8988T (cell line): ENCODE measurements at places on chromosomes 1 and 21.

DNA sequence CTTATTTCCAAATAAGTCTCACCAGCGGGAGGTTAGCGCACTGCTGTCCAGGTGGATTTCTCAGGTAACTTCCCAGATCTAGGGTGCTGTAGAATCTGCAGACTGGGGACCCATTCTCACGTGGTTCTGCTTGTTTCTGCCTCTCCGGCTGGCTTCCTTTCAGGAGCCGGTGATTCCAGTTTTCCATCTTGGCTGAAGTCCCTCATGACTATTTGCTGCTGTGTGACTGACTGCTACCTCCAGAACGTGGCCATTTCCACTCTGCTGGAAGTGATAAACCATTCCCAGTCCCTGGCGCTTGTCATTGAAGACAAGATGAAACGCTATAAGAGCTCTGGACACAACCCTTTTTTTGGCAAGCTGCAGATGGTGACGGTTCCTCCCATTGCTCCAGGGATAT lies 76.0 kb downstream of the DOP1B start:
- DNase-seq, result no peak

GRCh38 chr1:60859111-60859510 lies 223.2 kb upstream of the NFIA start:
- no peak for DNase-seq

GRCh38 chr1:239250353-239251035 lies 135.9 kb upstream of the CHRM3 start:
- DNase-seq, result no peak

GRCh38 chr1:179950651-179951050 lies 4.0 kb upstream of the CEP350 start:
- DNase-seq, result no peak

DNA sequence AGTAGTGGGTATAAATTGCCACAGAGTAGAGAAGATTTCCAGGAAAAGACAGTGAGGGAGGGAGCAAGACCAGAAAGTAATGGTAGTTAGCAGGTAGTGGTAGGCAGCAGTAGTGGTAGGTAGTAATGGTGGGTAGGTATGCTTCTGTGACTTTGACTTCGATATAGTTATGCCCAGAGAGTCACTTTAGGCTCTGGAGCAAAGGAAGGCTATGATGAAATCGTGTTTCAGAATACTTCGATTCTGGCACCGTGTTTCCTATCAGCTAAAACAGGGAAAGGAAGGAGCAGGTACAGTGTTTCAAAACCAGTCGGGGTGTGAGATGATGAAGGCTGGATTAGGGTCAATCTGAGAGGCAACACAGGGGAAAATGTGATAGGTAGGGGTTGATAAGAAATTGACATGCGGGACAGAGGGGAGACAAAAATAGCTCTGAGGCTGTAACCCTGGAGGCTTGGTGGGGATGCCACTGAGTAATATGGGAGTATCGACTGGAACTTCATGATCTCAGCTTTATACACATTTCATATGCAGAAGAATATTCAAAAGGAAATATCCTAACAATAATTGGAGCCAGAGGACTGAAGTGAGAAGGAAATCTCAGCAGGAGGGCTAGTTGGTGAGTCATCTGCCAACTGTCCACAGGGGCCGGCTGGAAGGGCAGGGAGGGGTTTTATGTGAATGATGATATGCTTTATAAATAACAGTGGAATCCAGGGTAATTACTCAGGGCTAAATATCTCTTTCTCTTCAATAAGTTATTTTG lies 25.2 kb upstream of the TRIM45 start:
- DNase-seq, result no peak

GRCh38 chr21:41684381-41685245 lies 82.2 kb downstream of the RIPK4 start:
- DNase-seq, result no peak

DNA sequence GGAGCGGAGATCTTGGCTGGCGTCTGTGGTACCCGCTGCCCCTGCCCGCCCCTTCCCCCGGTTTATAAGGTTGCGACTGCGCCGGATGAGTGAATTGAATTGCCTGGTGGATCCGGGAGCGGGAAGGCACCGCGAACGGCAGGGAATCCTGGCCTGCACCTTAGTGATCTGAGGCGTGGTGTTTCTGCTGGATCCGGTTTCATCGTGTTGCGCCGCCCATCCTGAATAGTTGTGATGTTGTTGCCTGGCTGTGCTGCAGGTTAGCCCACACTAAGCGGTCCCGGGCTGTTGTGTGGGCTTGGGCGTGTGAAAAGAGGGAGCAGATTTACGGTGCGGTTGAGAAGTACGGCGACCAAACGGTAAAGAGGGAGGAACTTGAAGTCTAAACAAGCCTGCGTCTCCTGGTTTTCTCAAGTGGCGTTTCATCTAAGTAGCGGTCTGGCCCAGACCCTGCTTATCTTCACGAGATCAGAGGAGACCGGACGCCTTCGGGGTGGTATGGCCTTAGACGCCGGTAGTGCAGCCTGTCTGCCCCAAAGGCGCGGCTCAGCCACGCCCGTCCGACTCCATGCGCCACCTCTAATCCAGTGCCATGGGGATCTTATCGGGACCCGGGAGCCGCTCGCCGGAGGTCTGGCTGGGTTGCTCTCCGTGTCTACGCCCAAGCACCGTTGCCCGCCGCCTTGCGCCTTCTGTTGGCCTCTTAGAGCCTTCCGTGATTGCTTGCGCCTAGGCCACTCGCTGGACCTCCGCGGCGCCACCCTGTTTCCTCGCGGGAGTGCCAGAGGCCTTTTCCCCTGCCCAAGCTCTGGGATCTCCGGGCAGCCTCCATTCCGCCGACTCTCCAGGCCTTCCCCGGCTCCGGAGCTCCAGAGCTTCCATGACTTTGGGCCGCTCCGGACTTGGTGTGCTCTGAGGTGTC lies 87.5 kb upstream of the RHOU start:
- DNase-seq, result no peak

DNA sequence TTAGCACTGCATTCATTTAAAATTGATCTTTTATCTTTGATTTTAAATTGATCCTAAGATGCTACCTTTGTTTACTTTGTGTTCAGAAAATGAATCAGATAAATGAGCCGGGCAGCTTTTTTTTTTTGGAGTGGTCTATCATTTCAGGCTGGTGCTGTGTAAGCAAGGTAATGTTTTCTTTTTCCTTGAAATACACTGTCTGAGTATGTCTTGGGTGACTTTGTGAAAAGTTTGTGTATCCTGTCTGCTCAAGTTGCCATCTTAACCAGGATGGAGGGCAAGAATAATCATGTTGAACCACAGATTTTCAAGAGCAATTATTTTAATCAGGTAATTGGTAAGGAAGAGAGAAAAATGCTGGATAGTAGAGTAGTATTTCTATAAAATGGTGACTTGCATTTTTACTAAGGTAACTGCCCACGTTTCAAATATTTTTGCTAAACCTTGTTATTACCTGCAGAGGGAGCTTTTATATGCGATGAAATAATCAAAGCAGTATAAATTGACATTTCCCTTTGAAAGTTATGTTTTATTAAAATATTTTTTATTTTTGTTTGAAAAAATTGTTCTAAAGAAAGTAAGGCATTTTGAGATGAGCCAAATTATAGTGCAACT lies 11.1 kb downstream of the ADGRL2 start:
- no peak for DNase-seq

DNA sequence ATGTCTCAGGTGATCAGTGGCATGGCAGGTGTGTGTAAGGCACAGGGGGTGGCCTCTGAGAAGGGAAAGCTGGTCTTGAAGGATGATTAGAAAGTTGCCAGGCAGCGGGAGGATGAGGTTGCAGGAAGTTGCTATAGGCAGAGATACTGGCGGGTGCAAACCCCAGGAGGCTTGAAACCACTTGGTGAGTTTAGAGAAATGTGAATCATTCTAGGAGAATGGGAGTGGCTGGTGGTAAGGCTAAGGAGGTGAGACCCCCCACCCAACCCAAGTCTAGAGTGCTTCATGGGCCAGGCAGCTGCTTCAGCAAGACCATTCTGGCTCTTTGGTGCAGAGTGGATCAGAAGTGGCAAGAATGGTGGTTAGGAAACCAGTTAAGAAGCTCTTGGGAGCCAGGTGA lies 9.0 kb downstream of the SH2D2A start:
- DNase-seq, result no peak

DNA sequence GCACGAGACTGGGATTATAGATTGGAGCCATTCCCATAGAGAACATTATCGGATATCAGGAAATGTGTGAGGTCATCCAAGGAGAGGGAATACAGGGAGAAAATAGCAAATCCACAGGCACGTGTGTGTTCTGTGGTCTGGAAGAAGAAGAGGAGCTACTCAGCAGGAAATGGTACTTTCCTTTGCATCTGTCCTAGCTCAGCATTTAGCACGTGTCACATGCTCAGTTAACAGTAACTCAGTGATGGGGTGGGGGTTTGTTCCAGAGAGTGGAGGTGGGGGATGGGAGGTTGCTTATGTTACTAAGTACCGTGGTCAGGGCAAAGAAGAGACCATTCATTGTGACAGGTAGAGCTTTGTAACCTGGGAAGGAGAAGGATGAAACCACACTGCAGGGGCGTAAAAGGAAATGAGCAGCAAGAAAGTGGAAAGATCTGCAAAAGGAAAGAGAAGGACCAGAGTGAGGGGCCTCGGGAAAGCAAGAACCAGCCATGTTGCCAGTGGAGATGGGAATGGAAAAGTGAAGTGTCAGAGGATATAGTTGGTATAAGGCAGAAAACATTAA lies 100.4 kb downstream of the ATP5PO start:
- no peak for DNase-seq

DNA sequence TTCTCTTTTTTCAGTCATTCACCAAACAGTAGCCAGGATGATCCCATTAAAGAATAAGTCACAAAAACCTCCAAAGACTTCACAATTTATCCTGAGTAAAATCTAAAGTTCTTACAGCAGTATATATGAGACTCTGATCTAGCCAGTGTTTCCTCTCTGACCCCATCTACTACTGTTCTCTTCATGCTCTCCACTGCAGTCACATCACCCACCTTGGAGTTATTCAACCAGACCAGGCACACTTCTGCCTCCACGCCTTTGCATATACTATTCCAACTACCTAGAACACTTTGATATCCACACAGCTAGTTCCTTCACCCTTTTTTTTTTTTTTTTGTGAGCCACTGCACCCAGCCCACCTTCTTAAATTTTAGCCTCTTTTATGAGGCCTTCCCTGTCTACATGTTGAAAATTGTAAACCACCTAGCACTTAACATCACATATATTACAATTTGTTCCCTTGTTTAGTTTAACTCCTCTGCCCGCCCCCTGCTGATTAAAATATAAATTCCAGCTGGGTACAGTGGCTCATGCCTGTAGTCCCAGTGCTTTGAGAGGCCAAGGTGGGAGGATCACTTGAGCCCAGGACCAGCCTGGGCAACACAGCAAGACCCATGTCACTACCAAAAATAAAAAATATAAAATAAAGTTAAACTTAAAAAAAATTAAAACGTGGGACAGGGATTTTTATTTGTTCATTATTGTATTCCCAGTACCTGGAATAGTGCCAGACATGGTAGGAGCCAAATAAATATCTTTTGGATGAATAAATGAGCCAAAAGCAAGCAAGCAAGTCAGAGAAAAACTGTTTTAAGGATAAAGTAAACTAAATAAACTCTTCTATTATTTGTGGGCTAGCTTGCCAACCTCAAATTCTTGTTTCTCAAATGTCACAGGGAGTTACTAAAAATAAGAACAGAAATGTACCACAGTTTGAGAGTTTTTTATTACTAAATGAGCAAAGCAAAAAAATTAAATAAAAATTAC lies 35.2 kb upstream of the MUTYH start:
- no peak for DNase-seq

- DNase-seq, result no peak
These were observed 101.1 kb downstream of the MACF1 start for GRCh38 chr1:39305555-39305954.

DNA sequence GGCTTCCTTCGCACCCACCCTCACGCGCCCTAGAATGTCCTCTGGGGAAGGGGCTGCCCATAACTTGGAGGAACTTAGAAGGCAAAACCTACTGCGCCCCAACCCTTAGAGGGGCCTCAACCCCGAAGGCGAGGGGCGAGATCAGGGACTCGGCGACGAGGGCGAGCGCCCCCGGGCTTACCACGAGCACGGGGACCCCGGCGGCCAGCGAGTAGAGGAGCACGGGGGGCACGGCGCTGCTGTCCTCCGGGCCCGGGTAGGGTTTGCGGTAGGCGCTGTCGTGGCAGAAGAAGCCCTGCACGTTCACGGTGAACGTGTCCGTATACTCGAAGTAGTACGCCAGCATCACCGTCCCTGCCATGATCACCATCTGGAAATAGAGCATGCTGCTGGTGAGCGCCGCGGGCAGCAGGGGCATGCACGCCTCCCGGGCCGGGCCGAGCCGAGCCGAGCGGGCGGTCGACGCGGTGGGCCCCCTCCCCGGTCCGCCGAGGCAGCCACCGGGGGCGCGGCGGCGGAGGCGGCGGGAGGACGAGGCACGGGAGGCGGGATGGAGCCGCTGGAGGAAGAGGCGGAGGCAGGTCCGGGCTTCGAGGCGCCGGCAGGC lies 304 bp downstream of the PLPPR5 start:
- DNase-seq, result no peak
